ENCODE measurements at places on chromosomes 6 and 20.

GRCh38 chr6:7899101-7899888, 11.3 kb downstream of the TXNDC5 start:
- H3K27ac ChIP-seq, result no peak overlapping the region
- H3K36me3 ChIP-seq, result peaks cover 83% of the 10 kb centered on the region
- DNase-seq, result peak; percentile 66
- H3K4me3 ChIP-seq, result no peak overlapping the region

GRCh38 chr20:48723308-48724264, 104.2 kb downstream of the PREX1 start:
- H3K27me3 ChIP-seq, result no peaks in the 10 kb centered on the region
- peaks cover 4% of the 10 kb centered on the region for H3K4me1 ChIP-seq
- H3K27ac ChIP-seq, result no peak overlapping the region
- no peaks in the 10 kb centered on the region for H3K36me3 ChIP-seq
- H3K4me3 ChIP-seq, result no peak overlapping the region

GRCh38 chr20:41358230-41358629, 8.4 kb downstream of the EMILIN3 start:
- no peak overlapping the region for H3K4me3 ChIP-seq
- peaks cover 70% of the 10 kb centered on the region for H3K36me3 ChIP-seq
- H3K27me3 ChIP-seq, result no peaks in the 10 kb centered on the region
- no peak for DNase-seq

DNA sequence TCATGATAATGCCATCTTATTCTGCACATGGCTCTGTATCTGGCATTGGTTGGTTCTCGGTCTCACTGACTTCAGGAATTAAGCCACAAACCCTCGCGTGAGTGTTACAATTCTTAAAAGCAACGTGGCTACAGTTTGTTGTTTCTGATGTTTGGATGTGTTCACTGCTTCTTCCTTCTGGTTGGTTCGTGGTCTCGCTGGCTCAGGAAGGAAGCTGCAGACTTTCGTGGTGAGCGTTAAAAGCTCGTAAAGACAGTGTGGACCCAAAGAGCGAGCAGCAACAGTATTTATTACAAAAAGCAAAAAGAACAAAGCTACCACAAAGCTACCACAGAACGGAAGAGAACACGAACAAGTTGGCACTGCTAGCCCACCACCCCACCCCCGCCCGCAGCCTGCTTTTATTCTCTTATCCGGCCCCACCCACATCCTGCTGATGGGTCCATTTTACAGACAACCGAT, 51.1 kb downstream of the MYLIP start:
- H3K27me3 ChIP-seq, result no peaks in the 10 kb centered on the region
- peaks cover 17% of the 10 kb centered on the region for H3K4me1 ChIP-seq
- H3K4me3 ChIP-seq, result no peak overlapping the region
- no peaks in the 10 kb centered on the region for H3K36me3 ChIP-seq
- no peak overlapping the region for H3K27ac ChIP-seq

GRCh38 chr6:165055231-165055630, 254.2 kb downstream of the C6orf118 start:
- no peak for DNase-seq
- no peaks in the 10 kb centered on the region for H3K36me3 ChIP-seq
- H3K4me3 ChIP-seq, result no peak overlapping the region

DNA sequence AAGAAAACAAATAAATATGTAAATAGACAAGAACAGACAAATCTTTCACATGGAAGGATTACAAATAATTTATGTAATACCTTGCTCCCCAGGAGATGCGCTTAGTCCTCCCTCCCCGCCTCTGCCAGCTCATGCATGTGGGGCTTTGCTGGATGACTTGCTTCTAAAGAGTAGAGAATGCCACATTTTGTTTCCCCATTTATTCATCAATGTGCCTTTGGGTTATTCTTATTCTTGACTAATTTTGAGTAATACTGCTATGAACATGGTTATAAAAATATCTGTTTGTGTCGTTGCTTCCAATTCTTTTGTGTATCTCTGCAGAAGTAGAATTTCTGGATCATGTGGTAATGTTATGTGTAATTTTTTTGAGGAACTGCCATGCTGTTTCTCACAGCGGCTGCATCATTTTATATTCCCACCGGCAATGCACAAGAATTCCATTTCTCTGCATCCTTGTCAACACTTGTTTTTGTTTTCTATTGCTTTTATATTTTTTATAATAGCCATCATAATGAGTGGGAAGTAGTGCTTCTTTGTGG, 23.8 kb upstream of the DUSP22 start:
- no peaks in the 10 kb centered on the region for H3K4me1 ChIP-seq
- DNase-seq, result no peak
- H3K27me3 ChIP-seq, result no peaks in the 10 kb centered on the region
- H3K27ac ChIP-seq, result no peak overlapping the region
- H3K4me3 ChIP-seq, result no peak overlapping the region

- H3K27me3 ChIP-seq, result no peaks in the 10 kb centered on the region
- no peak for DNase-seq
- H3K36me3 ChIP-seq, result no peaks in the 10 kb centered on the region
- no peak overlapping the region for H3K4me3 ChIP-seq
Measured at GRCh38 chr6:36727505-36728021, 29.9 kb downstream of the RAB44 start.

GRCh38 chr6:103534095-103534494, 1325.6 kb downstream of the HACE1 start:
- H3K36me3 ChIP-seq, result no peaks in the 10 kb centered on the region
- H3K4me3 ChIP-seq, result no peak overlapping the region
- H3K27ac ChIP-seq, result no peak overlapping the region
- H3K4me1 ChIP-seq, result no peaks in the 10 kb centered on the region
- no peaks in the 10 kb centered on the region for H3K27me3 ChIP-seq

Measured in large intestine (tissue), 12 donors.